Activated CD4-positive, alpha-beta T cell treated with anti-CD3 and anti-CD28 coated beads for 24 hours (primary cell): ENCODE measurements at places on chromosomes 2 and 18.

- no peak for DNase-seq
These were observed 95.6 kb upstream of the PDE1A start for GRCh38 chr2:182522405-182522896.

- no peak for DNase-seq
These were observed 178.1 kb downstream of the NDUFA10 start for GRCh38 chr2:239846789-239847676.

DNA sequence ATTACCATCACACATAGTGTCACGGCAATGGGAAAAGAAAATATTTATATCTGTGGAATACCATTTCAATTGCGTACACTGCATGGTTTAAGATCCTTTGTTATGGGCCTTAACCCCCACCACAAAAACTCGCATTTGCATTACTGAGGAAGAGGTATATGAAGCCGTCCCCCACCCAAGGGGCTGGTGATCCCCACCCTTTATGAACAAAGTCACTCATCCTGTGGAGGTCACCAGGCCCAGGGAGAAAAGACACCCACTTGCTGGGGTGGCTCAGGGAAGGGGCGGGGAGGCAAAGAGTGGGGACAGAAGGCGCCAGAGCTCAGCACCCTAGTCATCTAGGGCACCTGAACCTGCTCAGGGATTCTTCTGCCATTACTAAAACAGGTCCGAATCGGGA lies 133.8 kb downstream of the ZNF516 start:
- DNase-seq, result no peak

DNA sequence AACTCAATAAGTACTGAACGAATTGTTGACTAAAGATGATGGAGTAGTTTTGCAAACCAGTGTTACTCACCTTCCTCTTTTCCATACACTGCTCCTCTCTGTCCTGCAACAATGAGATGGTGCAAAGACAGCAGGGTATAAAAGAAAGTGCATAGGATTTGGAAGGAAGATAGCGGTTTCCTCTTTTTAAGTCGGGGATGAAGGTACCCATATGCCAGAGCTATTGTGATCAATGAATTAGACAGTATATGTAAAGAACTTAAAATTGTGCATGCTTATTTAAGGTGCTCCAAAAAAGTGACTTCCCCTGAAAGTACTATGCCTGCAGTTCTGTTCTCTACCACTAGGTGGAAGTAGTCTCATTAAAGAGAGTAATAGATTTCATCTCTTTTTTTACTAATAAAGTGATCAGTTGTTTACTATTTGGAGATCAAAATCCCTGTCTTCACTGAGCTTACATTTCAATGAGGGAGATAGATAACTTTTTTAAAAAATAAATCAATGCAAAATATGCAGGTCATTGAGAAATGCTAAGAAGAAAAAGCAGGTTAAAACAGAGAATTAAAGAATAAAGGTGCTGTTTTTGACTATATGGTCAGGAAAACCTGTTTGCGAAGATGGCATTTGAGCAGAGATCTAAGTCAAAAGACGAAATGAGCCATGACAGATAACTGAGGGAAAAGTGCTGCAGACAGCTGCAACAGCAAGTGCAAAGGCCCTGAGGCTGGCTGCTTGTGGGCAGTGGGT lies 339.7 kb upstream of the SLC14A2 start:
- DNase-seq, result no peak

GRCh38 chr2:178208817-178209216 lies 14.5 kb downstream of the OSBPL6 start:
- DNase-seq, result no peak
